ENCODE measurements at places on chromosomes 16 and 17.

DNA sequence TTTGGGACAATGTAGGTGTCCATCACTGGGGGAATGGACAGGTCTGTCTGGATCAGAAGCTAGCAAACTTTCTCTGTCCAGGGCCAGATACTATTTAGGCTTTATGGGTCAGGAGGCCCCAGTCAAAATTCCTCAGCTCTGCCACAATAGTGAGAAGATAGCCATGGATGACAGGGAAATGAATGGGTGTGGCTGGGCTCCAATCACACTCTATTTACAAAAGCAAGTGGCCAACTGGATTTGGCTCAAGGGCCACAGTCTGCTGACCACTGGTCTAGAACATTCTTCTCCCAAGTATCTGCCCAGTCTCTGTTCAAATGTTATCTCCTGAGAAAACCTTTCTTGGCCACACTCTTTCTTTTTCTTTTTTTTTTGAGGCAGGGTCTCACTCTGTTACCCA, 339.9 kb downstream of the SOX9 start:
- DNase-seq: no peak

DNA sequence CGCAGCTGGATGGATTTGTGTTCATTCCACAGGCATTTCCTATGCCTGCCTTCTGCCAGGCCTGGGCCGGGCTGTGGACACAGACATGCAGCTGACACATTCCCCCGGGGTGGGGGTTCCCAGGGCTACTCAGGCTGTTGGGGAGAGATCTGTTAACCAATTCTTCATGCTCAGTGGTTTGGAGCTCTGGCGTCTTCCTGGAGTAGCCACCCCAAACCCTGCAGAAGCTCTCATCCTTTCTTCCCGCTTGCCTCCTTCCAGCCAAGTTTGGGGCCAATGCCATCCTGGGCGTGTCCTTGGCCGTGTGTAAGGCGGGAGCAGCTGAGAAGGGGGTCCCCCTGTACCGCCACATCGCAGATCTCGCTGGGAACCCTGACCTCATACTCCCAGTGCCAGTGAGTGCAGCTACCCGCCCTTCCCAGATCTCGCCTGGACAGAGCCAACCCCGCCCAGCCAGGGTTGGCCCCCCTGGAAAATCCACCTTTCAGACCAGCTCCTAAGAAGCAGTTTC, 2.6 kb downstream of the ENO3 start:
- no peak for DNase-seq

- DNase-seq: no peak
Measured at GRCh38 chr16:85202051-85202601, 89.9 kb upstream of the CIBAR2 start.

DNA sequence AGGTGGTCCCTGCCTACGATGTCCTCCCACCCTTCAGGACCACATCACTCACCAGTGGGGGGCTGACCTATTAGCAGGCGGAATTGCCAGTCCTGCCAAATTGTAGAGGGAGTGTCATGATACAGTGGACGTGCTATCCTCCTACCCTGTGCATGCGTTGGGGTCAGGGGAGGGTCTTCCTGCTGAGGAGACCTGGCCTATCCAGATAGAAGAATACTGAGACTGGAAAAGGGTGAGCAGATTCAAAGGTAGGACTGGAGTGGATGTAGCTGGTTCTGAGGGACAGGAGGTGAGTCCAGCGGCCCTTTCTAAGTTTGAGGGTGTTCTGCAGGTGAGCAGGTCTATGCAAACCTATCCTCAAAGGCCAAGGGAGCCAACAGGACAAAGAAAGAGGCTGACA, 8.0 kb downstream of the PRSS41 start:
- no peak for DNase-seq

DNA sequence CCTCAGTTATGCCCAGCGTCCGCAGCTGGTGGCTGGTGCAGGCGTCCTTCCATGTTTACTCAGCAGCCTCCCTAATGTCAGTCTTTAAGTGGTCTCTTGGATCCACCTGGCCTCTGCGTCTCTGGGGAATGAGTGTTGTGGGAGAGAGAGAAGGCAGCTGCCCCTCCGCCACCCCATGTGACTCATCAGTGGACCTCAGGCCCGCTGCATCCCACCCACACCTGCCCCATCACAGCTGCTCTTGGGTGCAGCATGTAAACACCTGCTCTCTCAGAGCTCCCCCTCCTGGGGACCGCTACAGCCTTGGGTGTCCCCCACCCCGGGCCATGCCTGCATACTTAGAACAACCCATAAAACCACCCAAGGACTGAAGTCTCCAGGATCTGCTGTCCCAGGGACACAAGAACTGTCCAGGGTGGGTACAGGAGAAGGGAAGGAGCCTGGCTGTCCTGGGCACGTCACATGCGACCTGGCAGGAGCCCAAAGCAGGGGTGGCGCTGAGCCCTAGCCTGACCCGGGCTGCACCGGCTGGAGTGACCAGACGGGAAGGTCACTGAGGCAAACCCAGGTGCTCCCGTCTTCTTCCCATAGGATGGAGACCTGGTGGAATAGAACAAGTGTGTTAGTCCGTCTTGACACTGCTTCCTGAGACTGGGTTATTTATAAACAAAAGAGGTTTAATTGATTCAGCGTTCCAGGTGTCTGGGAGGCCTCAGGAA, 4.2 kb downstream of the C16orf90 start:
- no peak for DNase-seq

Measured in T-helper 2 cell (primary cell).